MCF 10A (cell line): ENCODE measurements at places on chromosomes 1 and 21.

- DNase-seq, result no peak
Observed at GRCh38 chr1:88655140-88655539, 28.9 kb upstream of the PKN2 start.

DNA sequence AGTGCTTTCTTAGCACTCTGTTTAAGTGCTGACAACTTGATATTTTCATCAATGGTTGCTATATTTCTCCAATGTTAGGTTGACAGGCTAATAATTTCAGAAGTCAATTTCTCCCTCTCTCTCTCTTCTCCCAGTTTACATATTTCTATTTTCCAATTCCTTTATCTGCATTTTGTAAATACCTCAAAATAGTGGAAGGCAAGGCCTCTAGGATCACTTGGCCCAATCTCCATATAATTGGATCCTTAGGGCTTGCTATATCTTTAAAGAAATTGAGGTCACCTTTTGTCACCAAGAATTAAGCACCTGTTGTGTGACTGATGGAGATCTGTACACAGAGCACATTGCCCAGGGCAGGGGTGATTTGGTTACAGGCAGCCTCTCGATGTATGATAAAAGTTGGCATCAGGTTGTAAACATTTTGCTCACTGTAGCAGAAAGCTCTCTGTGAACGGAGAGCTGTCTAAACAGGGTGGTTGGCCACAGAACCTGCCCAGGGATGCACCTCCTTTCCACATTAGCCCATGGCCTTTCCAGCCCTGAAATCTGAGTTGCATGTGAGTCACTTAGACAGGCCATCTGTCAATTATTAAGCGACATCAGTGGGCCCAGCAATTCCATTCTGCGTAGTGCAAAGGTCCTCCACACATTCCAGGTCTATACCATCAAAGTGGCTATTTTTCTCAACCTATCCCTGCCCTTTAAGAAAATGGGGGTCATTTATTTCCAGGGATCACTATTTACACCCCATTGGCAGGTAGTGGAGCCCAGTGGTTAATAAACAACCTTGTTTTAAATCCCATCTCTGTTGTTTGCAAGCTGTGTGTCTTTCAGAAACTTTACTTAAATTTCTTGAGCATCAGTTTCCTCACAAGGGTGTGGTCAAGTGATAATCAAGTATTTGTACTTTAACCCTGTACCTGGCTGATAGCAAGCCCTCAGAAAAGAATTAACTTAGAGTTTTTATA, 29.1 kb upstream of the IRF2BP2 start:
- DNase-seq, result no peak

DNA sequence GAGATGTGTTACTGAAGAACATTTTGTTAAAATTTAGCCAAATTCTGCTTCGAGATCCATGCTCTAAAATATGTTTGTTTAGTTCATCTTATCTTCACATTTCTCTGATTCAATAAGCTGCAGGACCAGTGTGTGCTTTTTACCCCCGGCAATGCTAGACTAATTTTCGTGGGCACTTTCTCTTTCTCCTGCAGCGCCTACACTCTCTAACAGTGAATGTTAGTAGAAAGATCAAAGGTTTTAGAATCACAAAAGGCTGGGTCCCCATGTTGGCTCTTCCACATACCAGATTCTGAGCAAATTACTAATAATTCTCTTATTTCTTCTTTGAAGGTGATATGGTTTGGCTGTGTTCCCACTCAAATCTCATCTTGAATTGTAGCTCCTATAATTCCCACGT, 8.5 kb downstream of the CHML start:
- DNase-seq, result no peak

GRCh38 chr1:181064011-181064623, 24.4 kb upstream of the IER5 start:
- no peak for DNase-seq

- DNase-seq, result no peak
Observed at GRCh38 chr1:110976089-110976488, 12.4 kb upstream of the LRIF1 start.
